ENCODE measurements at places on chromosomes 4 and X. TPM values are rescaled to one million over a fixed set of nuclear protein-coding genes. Genes with fewer than 3 reads are reported as not detected.

DNA sequence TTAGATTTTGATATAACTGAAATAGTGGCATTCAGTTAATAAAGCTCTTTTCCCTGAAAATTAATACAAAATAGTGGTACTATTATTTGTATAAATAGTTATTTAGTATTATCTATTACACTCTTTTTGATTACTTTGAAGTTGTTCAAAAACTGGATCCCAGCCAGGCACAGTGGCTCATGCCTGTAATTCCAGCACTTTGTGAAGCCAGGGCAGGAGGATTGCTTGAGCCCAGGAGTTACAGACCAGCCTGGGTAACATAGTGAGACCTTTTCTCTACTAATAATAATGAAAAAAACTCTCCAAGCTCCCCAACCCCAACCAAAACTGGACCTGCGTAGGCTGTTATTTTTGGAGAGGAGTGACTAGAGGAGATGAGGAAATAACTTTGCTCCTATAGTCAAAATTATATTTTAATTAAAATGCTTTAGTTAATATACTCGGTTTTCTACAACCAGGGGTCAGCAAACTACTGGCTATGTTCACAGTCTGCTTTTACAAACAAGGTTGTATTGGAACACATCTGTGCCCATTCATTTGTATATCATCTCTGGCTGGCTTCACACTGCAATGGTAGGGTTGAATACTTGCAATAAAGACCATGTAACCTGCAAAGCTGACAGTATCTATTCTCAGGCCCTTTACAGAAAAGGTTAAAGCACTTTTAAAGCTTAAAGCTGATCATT lies 27.6 kb downstream of the GUCY1A1 start:
- no peak for DNase-seq

DNA sequence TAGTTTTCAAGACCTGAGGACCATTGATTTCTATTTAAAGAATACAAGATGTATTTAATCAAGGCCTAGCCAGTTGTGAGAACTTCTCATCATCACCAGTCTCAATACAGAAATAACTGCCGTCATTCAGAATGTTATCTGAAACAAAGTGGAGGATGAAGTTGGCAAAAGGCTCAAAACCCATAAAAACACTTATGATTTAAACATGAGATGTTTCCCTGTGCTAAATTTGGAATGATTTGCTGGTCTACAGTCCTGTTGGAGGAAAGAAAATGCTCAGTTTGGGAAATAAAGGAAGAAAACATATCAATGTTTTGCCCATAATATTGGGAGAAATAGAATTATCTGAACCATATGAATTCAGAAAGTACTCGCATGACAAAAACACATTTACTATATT lies 192.2 kb downstream of the ADGRA3 start:
- no peak for DNase-seq

DNA sequence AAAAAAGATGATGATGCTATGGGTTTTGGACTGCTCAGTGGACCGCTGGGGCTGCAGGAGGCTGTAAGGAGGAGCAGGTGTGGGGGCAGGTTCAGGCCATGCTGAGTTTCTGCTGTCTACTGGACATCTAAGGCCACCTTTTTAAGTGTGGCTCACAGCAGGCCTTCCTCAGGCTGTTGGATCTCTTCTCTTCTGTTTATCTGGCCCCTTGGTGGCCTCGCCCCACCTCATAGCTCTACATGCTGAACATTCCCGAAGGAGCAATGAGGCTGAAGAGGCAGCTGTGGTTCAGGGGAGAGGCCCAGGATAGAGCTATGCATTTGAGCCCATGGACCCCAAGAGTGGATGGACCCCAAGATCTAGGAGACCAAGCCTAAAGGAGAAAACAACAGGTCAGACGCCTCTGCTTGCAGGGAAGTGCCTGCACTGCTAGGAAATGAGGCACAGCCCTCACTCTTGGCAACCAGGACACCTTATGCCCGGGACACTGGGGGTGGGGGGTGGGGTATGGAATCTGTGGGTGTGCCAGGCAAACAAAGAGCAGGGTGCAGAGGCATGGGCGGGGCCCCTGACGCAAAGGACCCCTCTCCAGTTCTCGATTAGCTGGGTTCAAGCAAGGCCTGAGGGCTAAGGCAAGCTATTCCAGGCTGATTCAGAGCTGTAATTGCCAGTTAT lies 168.9 kb downstream of the BCOR start:
- peak; percentile 54 for DNase-seq

GRCh38 chr4:63904201-63904600 lies 505.0 kb downstream of the TECRL start:
- no peak for DNase-seq

- peak; percentile 9 for DNase-seq
These were observed 593.2 kb downstream of the ZNF674 start for GRCh38 chrX:45952030-45952429.

The DCAF8L2 gene
- not detected for polyA plus RNA-seq

Data from foreskin keratinocyte (primary cell).